ENCODE measurements at places on chromosomes 6 and 20.

- no peak for DNase-seq
These were observed 59.2 kb upstream of the THBS2 start for GRCh38 chr6:169312658-169313346.

- peak; percentile 58 for DNase-seq
These were observed 38.7 kb downstream of the TRAF3IP2 start for GRCh38 chr6:111566873-111567517.

- no peak for DNase-seq
These were observed 120.0 kb downstream of the SLC16A10 start for GRCh38 chr6:111207141-111207858.

- no peak for DNase-seq
These were observed 85.2 kb upstream of the ANKEF1 start for GRCh38 chr20:9949563-9949962.

DNA sequence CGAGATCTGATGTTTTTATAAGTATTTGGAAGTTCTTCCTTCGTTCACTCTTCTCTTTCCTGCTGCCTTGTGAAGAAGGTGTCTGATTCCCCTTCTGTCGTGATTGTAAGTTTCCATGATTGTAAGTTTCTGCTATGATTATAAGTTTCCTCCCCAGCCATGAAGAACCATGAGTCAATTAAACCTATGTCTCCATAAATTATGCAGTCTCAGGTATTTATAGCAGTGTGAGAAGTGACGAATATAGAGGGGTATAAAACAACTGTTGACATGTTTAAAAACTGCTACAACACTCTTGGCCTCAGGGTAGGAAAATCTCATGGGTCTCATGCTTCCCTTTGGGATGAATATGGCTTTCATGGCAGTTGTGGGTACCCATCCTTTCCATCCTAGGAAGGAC is 5.8 kb upstream of the WFDC2 start:
- no peak for DNase-seq

GRCh38 chr6:8608737-8609136 is 173.4 kb upstream of the SLC35B3 start:
- no peak for DNase-seq

- DNase-seq: peak; percentile 39
These were observed 170.6 kb upstream of the AGPAT4 start for GRCh38 chr6:161444464-161444863.

DNA sequence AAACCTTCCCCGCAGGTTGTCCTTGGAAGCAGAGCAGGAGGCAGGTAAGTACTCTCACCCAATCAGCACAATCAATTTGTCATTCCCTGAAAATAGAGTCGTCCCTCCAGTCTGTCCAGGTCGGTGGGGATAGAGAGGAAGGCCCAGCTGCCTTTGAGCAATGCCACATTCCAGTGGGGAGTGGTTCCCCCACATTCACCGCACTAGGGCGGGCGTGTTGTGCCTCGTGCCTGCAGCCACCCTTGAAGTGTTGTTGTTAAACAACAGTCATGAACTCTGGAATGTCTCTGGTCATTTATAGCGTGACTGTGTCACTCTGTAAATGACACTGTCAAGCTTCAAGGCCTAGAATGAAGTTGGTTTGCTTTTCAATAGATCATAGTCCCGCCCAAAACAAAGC is 33.4 kb downstream of the PRDM1 start:
- no peak for DNase-seq

- DNase-seq: no peak
These were observed 93.8 kb upstream of the RNF217 start for GRCh38 chr6:124868481-124868880.

DNA sequence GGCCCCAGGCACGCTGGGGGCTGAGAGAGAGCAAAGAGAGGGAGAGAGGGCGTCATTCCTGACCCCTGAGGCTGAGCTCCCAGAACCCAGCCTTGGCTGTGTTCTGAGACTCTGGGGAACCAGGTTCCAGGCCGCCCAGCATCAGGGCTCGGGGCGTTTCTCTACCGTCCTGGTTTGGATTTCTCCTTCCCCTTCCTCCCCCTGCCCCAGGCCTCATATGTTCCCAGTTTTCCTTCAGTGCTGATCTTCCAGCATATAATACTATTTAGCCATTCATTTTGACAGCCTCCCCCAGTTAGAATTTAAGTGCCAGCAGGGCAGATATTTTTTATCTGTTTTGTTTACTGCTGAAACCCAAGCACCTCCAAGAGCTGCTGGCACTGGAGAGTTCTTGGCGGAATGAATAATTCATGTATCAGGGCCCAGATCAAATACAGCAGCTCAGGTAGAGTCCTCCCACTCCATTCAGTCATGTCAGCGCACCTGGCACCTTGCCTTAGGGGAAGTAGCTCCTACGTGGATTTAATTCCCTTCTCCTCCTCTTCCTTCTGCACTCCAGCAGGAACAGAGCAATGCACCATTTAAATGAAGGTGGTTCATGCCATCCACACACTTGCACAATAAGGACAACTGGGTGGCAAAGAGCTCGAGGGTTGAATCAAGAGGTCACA is 23.4 kb upstream of the FRMD1 start:
- DNase-seq: no peak

- DNase-seq: no peak
These were observed 433.6 kb downstream of the RNF144B start for GRCh38 chr6:18820725-18821124.

DNA sequence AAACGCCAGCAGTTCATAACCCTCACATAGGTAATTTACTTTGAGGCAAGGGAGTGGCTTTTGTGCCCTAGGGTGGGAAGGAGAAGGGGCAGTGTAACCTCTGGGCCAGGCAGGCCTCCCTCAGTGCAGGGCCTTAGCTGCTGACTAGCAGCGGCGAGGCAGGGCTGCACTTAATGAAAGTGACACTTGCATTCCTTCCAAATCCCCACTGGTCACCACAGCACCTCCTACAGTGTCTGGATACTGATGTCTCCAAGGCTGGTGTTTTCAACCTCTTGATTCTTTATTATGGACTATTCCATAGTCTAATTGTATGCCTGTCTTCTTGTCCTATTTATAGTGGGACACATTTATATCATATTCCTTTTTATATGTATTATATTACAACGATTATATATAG is 152.7 kb downstream of the LY86 start:
- DNase-seq: no peak

DNA sequence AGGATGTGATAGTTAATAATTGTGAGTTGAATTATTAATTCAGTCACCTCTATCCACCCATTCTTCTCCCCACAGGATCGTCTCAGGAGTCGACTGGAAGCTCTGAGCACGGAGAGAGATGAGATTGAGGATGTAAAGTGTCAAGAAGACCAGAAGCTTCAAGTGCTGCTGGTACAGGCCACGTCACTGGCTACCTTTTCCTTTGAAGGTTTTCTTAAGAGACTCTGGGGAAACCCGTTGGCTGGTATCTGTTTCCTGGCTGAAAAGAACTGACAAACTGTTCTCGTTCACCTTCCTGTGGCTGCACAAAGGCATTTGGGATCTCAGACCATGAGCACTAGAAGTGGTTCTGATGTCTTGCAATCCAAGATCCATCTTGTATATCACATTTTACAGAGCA is 3.8 kb downstream of the TRIM15 start:
- DNase-seq: no peak

GRCh38 chr6:110822249-110822648 is 7.0 kb upstream of the CDK19 start:
- DNase-seq: no peak

- no peak for DNase-seq
These were observed 8.3 kb upstream of the MMP9 start for GRCh38 chr20:46000262-46000996.

DNA sequence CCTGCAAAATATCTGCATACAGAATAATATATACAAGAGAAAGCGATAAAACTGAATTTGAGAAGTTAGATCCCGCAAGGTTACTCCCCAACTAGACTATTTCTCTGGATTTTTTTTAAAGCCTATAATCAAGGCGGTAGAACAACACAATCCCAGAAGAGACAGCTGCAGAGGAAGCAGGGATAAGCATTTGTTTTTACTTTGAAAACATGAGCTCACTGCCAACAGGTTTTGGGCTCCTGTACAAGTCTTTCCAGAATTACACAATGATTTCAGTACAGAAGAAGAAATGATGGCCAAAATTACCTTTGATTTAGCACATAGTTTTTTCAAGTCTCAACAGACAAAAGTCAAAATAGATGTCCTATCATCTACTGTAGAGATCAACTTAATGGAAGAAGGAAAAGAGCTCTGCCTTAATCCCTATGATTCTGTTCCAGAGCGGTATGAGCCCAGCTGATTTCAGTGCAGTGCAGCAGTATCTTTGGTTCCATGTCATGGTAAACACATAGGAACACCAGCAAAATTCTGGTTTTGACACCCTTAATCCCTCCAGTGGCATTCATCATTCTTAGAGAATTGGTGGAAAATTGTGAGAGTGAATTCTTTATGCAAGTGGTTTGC is 304.3 kb downstream of the HDGFL1 start:
- DNase-seq: no peak

DNA sequence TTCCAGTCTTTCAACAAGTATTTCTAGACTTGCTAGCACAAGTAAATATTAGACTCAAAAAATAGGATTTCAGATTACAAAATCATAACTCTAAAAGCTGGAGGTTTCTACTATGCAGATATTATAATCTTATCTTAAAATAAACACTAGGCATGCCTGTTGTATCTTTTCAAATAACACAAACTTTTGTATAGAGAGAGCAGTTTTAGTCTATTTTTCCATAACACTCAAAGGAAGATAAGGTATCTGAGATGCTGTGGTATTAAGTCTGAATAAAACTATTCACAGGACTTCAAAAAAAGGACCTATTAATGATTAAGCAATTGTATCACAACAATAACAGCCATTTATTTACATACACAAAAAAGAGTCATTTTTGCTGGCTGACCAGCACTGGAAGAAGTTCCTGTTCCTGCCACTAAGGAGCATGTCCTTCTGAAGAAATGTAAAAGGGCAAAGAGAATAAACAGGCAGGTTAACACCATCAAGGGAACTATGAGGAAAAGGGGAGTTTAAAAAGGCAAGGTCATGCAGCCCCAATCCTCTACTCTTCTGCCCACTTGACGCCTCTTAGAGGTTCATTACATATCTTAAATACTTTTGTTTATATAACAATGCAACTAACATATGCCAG is 39.4 kb downstream of the REPS1 start:
- DNase-seq: no peak

DNA sequence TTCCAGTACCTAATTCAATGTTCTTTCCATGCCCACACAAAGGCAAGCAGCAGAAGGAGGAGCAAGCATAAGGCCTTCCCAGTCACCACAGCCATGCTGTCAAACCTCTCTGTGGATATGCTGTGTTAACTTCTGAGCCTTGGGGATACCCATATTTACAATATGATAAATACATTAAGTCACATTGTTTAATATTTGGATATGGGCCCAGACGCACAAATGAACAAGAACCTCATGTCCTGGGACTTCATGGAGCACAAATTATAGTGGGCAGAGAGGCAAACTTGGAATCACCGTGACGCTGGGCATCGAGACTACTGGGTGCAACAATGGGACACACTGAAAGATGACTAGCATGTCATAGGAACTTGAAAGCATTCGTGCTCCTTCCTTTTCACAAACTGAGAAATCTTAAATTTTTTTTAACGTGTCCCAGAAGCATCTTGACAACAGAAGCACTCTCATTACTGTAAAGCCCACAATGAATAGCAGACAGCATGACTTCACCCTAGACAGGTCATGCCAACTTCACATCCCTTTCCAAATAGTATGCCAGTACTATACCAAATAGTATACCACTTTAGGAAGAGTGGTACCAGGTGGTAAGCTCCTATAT is 16.0 kb downstream of the SOD2 start:
- no peak for DNase-seq

GRCh38 chr20:36384022-36384619 is 78.0 kb downstream of the DLGAP4 start:
- DNase-seq: peak; percentile 79
